Suppressor macrophage treated with lipopolysaccharide for 1 hour (primary cell): ENCODE measurements at places on chromosomes 4 and X.
A peak's percentile ranks its signal among the peaks of the same experiment; 100 is the strongest.

GRCh38 chr4:4782969-4783368 is 76.5 kb upstream of the MSX1 start:
- no peak for DNase-seq

DNA sequence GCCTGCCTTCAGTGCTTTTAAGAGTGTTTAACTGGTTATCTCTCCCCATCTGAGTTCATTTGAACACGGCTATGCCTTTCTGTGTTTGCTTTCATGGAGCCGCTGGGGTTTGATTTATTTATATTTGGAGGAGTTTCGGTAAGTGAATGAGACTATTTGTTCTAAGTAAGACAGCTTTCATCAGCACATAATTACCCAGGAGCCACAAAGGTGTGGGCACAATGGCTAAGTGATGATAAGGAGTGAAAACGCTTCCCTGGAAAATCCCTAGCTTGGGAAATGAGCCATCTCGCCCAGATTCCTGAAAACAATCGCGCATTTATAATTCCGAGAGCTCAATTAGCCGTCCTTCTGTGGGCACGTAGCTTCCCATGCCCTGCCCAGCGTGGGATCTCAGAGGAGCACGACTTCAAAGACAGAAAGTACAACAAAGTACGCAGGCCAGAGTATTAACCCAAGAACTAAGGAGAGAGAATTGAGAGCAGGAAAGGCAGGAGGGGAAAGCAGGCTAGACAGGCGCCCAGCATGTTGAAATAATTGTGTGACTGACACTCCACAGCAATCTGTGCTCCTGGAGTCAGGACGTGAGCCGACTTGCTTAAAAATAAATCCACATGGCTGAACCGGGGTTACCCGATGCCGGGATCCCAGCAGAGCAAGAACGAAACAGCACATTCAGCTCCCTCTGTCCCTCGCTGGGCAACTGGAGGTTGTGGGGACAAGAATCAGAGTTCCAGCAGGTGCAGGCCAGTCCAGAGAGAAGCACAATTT is 99.0 kb downstream of the DHRSX start:
- no peak for DNase-seq

- DNase-seq = no peak
These were observed 1.1 kb upstream of the RAP1GDS1 start for GRCh38 chr4:98260047-98260578.

DNA sequence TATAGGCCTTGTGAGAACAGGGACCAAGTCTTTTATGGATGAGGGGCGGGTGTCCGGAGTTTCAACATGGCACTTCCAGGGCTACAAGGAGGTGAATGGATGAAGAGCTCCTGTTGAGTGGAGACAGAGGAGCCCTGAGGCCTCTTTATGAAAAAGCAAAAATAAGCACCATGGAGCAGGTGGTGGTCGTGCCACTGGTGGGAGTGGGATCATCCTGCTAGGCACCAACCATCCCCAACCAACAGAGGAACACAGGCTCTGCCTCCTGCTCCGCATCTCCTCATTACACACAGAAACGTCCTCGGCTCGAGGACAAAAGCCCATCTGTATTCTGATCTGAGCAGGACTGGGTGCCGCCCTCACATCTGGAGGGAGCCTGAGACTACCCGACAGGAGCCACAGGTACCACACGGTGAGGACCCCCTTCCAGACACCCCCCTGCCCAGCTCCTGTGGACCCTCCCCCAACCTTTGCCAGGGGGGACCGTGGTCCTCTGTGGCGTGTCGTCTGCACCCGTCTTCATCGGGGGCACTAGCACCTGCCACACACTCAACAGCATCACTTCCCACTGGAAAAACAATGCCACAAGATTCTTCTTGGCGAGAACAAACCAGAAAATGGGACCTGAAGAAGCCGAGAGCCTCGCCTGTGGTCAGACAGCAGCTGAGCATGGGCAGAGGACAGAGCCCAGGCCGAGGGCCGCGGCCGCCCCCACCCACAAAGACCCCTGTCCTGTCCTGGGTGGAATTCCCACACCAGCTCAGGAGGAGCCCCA is 3.9 kb upstream of the PDE6B start:
- no peak for DNase-seq

- no peak for DNase-seq
These were observed 45.7 kb downstream of the ACOX3 start for GRCh38 chr4:8394806-8395205.

- peak; percentile 91 for DNase-seq
These were observed 43.6 kb downstream of the TSC22D3 start for GRCh38 chrX:107731831-107732502.
